ENCODE measurements at places on chromosomes 6 and 20.

DNA sequence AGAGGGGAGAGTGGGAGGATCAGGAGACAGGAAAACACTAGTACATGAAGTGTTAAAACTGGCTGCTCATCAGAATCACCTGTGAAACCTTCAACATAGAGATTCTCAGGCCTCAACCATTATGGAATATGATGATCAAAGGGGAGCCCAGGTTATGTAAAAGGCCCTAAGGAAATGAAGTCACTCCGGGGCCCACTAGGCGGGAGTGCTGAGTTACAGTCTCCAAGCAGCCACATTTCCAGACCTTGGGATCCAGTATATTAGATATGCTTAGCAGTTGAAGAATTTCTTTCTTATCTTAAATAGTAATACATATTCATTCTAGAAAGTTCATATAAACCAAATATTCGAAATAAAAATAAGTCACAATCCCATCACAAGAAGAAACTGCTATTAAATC is 476.3 kb downstream of the PRKN start:
- H3K4me3 ChIP-seq, result no peak overlapping the region
- DNase-seq, result no peak
- no peaks in the 10 kb centered on the region for H3K36me3 ChIP-seq
- no peaks in the 10 kb centered on the region for H3K27me3 ChIP-seq
- no peak overlapping the region for H3K27ac ChIP-seq

DNA sequence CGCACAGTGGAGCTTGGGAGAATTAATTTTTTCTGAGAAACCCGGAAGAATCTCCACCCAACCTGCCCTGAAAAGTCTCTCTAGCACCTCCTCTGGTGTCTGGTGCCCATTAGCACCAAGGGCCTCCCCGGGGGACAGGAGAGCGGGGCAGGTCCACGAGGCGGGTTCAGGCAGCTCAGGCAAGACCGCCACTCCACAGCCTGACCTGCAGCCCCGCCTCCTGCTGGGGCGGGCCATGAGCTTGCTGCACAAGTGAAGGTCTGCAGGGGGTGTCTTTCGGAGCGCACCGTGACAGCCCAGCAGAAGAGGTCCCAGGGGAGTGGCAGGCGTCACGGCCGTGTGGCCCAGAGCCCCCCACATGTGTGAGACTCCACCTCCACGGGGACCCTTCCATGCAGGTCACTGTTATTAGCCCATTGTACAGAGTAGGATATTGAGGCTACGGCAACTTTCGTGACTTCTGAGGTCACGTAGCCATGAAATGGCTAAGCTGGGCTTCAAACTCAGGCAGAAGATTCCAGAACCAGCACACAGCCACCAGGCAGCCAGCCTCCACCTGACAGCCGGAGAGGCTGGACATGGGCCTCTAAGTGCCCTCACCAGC is 63.9 kb upstream of the SLCO4A1 start:
- no peaks in the 10 kb centered on the region for H3K36me3 ChIP-seq
- H3K4me1 ChIP-seq, result peaks cover 4% of the 10 kb centered on the region
- no peak overlapping the region for H3K27ac ChIP-seq
- H3K4me3 ChIP-seq, result no peak overlapping the region
- no peak for DNase-seq

- H3K36me3 ChIP-seq, result no peaks in the 10 kb centered on the region
- no peak overlapping the region for H3K4me3 ChIP-seq
- H3K4me1 ChIP-seq, result no peaks in the 10 kb centered on the region
- H3K27me3 ChIP-seq, result no peaks in the 10 kb centered on the region
- no peak overlapping the region for H3K27ac ChIP-seq
Observed at GRCh38 chr6:34476447-34476846, 10.6 kb downstream of the PACSIN1 start.

GRCh38 chr6:28597217-28597835 is 71.6 kb downstream of the GPX5 start:
- no peak for DNase-seq
- H3K4me3 ChIP-seq, result no peak overlapping the region
- H3K4me1 ChIP-seq, result no peaks in the 10 kb centered on the region
- H3K36me3 ChIP-seq, result no peaks in the 10 kb centered on the region
- H3K27ac ChIP-seq, result no peak overlapping the region

GRCh38 chr20:40280616-40281015 is 408.4 kb downstream of the MAFB start:
- H3K4me1 ChIP-seq, result no peaks in the 10 kb centered on the region
- H3K27me3 ChIP-seq, result no peaks in the 10 kb centered on the region
- no peak overlapping the region for H3K27ac ChIP-seq
- no peak for DNase-seq
- no peak overlapping the region for H3K4me3 ChIP-seq

DNA sequence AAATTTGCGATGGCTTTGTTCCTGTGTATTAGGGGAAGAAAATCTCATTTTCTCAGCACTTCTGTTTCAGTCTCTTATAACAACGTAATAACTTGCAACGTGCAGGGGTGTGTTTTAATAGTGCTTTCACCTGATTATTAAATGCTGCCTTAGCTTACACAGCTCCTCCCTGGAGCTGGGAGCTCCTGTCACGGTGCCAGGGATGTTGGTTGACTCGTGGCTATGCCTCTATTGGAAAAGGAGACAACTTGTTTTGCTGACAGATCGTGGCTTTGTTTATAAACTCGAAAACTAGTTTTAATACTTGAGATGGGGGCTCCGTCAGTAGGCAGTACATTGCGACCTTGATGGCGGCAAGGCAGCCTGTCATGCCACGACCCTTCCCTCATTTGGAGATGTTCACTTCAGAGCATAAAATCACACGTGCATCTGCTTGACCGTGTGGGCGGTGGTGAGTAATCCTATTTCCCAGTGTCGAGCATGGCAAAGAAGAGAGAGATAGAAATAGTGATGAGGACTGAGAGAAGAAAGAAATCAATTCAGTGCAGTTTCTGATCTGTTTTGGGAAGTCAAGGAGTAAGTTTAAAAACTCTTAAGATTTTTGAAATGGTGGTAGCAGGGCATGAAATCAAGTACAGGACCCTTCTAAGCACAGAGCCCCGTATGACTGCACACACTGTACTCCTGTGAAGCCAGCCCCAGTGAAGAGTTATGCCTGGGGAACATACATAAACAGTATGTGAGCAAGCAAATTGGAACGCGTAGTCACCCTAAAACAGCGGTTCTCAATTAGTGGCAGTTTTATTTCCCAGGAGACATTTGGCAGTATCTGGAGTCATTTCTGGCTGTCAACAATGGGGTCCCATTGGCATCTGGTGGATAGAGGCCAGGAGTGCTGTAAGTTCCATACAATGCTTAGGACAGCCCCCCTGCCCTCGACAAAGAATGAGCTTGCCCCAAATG is 147.2 kb downstream of the DOK5 start:
- no peaks in the 10 kb centered on the region for H3K27me3 ChIP-seq
- no peak for DNase-seq
- H3K4me1 ChIP-seq, result peaks cover 13% of the 10 kb centered on the region

- H3K27ac ChIP-seq, result no peak overlapping the region
- H3K4me1 ChIP-seq, result no peaks in the 10 kb centered on the region
- H3K36me3 ChIP-seq, result no peaks in the 10 kb centered on the region
- H3K27me3 ChIP-seq, result peaks cover 29% of the 10 kb centered on the region
Observed at GRCh38 chr6:52022675-52023074, 64.7 kb downstream of the PKHD1 start.

- H3K27me3 ChIP-seq, result peaks cover 7% of the 10 kb centered on the region
- H3K4me3 ChIP-seq, result no peak overlapping the region
Observed at GRCh38 chr6:33839399-33840047, 35.7 kb upstream of the MLN start.

DNA sequence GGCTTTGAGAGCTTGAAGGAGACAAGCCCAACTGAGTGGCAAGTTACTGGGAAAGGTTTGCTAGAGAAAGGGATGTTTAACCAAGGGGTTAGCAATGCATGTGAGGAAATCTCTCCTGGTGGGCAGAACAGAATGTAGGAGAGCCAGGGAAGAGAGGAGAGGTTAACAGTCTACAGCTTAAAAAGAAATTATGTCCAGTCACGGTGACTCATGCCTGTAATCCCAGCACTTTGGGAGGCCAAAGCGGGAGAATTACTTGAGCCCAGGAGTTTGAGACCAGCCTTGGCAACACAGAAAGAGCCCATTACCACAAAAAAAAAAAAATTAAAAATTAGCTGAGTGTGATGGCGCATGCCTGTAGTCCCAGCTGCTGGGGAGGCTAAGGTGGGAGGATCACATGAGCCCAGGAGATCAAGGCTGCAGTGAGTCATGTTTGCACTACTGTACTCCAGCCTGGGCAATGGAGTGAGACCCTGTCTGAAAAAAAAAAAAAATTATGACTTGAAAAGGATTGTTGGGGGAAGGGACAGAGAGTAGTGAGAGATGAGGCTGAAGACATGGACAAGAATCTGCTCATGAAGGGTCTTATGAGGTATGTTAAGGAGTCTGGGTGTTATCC is 264.9 kb downstream of the TBC1D7 start:
- no peaks in the 10 kb centered on the region for H3K36me3 ChIP-seq
- no peak overlapping the region for H3K4me3 ChIP-seq
- no peak overlapping the region for H3K27ac ChIP-seq
- H3K27me3 ChIP-seq, result no peaks in the 10 kb centered on the region

- H3K27ac ChIP-seq, result no peak overlapping the region
- H3K4me1 ChIP-seq, result no peaks in the 10 kb centered on the region
- no peak for DNase-seq
- H3K4me3 ChIP-seq, result no peak overlapping the region
Observed at GRCh38 chr6:72905705-72906478, 284.0 kb downstream of the KCNQ5 start.

- H3K4me3 ChIP-seq, result no peak overlapping the region
- H3K4me1 ChIP-seq, result no peaks in the 10 kb centered on the region
- no peak for DNase-seq
- peaks cover 1% of the 10 kb centered on the region for H3K27me3 ChIP-seq
- no peak overlapping the region for H3K27ac ChIP-seq
Observed at GRCh38 chr20:39541136-39541803, 579.1 kb downstream of the DHX35 start.

DNA sequence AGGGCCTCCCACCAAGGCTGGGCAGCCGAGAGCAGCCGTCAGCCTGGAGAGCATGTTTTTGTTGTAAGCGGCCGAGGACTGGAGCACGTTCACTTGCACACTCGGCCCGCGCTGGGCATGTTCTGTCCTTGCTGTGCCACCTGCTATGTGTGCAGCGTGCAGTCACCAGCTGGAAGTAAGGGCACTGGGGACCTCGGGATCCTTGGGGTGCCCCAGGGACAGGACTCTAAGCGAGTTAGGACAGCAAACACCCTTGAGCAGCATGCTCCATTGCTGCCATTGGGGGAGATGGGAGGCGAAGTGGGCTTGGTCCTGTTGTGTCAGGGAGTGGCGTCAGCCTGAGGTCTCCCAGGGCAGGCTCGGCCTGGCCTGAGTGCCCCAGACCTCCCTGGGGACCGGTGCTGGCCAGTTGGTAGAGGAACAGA is 18.6 kb downstream of the DYNLT1 start:
- peaks cover 2% of the 10 kb centered on the region for H3K4me1 ChIP-seq
- H3K27ac ChIP-seq, result no peak overlapping the region
- no peaks in the 10 kb centered on the region for H3K36me3 ChIP-seq
- H3K27me3 ChIP-seq, result no peaks in the 10 kb centered on the region
- no peak for DNase-seq

DNA sequence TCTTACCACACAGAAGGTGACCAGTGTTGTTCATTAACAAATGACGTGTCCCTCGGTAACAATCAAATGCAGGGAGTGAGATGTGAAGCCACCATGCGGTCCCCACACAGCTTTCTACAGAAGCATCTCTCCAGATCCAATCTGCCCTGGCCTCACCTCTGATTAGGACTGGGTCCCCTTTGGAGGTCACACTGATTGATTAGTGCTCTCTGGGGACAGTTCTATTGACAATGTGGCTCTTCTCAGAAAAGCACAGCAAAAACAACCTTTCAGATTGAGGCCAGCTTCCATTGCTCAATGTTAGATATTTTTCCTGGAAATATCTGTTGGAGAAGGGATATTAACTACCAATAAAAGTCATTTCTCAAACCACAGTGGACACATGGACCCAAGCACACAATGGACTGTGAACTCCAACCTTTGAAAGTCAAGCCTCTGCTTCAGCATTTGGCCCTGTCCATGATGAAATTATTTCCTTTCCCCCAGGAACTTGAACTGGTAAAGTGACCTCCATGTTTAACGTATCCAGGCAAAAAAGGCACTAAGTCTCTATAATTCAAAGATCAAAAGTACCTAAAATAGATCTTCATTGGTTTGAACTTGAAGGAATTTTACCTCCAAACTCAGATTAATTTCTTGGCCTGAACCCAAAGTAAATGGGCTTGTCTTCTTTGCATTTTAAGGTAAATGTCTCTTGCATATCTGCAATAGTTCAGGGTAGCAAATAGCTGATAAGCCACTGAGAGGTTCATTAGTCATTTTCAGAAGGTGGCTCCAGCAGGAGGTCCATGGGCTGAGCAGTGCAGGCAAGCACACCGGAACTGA is 118.5 kb downstream of the FOXA2 start:
- H3K27me3 ChIP-seq, result peaks cover 25% of the 10 kb centered on the region
- no peaks in the 10 kb centered on the region for H3K36me3 ChIP-seq
- H3K4me3 ChIP-seq, result no peak overlapping the region
- no peak for DNase-seq
- H3K27ac ChIP-seq, result no peak overlapping the region

- no peak overlapping the region for H3K4me3 ChIP-seq
- no peak for DNase-seq
- H3K27ac ChIP-seq, result no peak overlapping the region
Observed at GRCh38 chr6:131937226-131937625, 13.9 kb downstream of the CCN2 start.

GRCh38 chr6:45436544-45437438 is 59.1 kb upstream of the SUPT3H start:
- H3K4me1 ChIP-seq, result peaks cover 69% of the 10 kb centered on the region
- H3K36me3 ChIP-seq, result peaks cover 12% of the 10 kb centered on the region
- H3K4me3 ChIP-seq, result no peak overlapping the region
- no peak for DNase-seq

DNA sequence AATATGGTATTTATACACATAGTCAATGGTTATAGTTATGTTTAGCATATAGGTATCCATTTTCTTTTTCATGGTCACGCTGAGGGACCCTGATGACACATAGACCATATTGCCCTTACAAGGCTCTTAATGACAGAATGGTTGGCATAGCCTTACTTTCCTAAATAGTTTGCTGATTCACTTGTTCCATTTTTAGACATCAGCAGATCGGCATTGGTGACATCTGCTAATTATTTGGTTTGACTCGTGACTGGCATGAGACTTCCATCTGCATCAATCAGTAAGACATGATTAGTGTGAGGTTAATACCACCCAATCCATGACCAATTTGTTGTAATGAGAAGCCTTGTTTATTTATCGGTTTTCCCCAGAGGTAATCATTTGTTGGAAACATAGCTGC is 309.7 kb downstream of the ALDH8A1 start:
- H3K4me3 ChIP-seq, result no peak overlapping the region
- peaks cover 9% of the 10 kb centered on the region for H3K4me1 ChIP-seq
- no peak for DNase-seq
- H3K27me3 ChIP-seq, result no peaks in the 10 kb centered on the region
- no peaks in the 10 kb centered on the region for H3K36me3 ChIP-seq

GRCh38 chr6:111802720-111803330 is 70.4 kb downstream of the FYN start:
- H3K27me3 ChIP-seq, result no peaks in the 10 kb centered on the region
- no peak overlapping the region for H3K4me3 ChIP-seq
- peaks cover 79% of the 10 kb centered on the region for H3K4me1 ChIP-seq
